ENCODE measurements at places on chromosomes 2 and 18. TPM values are rescaled to one million over a fixed set of nuclear protein-coding genes. Genes with fewer than 3 reads are reported as not detected.

SPATA3 gene
- not detected for total RNA-seq

ADGRF3 gene
- 0.19 TPM for total RNA-seq

PROM2 gene
- 0.39 TPM for total RNA-seq

C2orf76 gene
- total RNA-seq: 12.5 TPM

HDAC4 gene
- 44.9 TPM for total RNA-seq

MC4R gene
- total RNA-seq: not detected

FSHR gene
- total RNA-seq: not detected

DNA sequence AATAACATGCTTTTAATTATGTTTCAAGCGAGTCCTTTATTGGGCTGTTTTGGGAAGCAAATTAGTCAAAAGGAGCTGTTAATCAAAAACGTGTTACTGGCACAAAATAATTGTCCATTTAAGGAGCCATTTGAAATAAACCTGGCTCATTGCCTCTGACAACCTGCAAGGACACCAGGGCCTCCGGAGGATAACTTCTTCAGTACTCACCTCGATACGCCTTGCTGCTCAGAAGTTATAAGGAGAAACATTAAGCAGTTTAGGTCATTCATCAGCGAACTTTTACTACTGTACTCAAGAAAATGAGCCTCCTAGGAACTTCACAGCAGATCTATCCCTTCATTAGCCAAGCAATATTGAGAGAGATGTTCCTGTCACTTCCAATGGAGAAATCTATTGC, 1579.2 kb upstream of the ACVR2A start:
- DNase-seq: no peak

DNA sequence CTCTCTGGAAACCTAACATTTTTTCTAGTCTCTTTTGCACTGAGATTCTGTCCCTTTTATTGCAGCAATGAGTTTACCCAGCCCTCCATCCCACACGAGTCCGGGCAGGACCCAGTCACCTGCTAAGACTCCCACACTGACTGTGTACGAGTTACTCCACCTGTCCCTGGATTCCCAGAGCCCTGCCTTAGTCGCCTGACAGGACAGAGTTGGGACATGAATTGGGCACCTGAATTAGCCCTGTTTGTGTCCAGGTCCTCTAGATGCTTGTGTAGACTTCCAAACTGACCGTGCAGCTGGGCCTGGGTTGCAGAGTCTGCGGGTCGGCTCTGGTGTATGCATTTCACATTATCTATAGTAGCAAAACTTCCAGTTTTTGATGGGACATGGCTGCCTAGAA, 238.7 kb downstream of the VAPA start:
- DNase-seq: no peak

- DNase-seq: no peak
Measured at GRCh38 chr18:76633588-76634269, 138.7 kb upstream of the ZNF516 start.

DNA sequence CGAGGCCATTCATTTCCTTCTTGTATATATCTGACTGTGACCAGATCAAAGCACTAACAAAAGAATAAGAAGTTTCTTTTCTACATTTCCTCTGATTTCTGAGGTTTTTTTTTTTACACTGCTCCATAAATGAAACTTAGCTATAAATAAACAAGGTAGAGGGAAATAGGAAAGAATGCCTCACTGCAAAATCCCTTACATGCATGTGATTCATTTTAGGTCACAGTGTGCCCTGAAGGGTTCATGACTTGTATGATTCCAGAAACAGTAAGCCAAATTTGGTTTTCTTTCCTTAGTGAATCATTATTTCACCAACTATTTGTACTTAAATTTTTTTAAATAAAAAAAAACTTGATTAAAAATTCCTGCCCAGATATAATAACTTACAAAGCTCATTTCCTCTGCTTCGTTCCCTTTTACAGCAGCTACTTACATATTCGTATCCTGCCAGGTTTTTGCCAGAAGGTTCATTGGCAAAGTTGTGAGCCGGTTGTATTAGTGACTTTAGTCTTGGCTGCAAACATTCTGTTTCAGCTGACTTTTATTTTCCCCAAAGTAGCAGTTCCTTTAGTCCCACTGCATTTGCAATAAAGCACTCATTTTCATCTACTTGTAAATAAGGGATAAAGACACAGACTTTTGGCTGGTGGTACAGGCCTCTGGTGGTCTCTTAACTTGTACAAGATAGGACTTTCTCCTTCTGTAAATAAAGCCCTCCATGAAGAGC, 58.6 kb downstream of the LRP2 start:
- DNase-seq: no peak

- DNase-seq: no peak
Measured at GRCh38 chr2:176467595-176467994, 198.4 kb downstream of the MTX2 start.

GRCh38 chr2:170201734-170202393, 23.9 kb downstream of the MYO3B start:
- no peak for DNase-seq

DNA sequence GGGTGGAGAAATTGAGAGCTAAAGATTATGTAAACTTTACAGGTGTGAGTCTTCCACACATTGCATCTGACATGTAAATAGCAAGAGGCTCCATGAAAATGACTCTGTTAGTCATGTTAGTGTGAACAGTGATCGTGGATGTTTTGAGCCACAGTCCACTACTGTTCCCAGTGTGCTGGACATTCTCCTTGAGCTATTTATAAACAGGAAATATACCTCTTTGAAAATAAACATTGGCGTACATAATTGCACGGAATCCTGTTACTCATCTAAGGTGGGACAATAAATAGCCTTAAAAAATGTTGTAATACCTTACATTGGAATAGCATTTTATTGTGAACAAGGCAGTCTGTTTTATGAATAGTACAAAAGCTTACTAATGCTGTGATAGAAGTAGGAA, 37.0 kb downstream of the LIMS1 start:
- DNase-seq: no peak

DNA sequence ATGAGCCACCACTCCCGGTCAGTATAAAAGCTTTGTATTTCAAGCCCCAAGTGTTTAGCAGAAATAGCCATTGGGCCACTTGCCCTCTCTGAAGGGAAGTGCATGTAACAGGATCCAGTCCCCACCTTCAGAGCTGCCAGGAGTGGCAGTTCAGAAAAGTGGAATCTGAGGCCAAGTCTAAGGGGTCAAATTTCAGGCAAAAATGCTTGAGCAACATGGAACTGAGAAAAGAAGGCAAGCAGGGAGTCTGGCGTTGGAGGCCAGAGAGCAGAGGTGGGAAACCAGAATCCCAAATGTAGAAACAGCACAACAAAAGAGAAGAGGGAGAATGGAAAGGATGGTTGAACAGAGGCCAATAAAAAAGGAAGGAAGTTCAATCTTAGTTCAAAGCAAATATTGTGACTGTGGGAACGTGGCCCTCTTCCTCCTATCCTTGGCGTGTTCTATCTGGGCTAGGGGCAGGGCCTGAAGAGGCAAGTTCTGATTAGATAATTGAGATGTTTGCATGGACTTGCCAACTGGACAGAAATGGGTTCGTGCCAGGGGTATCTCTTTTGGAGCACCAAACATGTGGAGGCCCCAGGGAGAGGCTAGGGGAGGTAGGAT, 102.2 kb downstream of the AP1S3 start:
- no peak for DNase-seq

DNA sequence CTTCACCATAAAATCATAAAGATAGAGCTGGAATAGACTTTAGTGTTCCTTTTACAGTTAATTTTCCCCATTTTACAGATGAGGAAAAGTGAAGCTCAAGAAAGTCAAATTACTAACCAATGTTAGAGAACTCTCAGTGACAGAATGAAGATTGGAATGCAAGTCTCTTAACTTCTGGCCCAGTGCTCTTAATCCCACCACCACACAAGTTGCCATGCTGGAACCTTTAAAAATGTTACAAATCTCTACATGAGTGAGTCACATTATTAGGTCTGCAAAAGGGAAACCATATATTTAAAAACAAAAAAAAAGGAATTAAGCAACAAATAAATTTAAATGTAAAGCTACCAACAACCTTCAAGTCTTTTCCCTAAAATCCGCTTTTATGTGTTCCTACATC, 3.5 kb downstream of the NCKAP1 start:
- no peak for DNase-seq

- no peak for DNase-seq
Measured at GRCh38 chr2:184371641-184372040, 226.7 kb upstream of the ZNF804A start.

DNA sequence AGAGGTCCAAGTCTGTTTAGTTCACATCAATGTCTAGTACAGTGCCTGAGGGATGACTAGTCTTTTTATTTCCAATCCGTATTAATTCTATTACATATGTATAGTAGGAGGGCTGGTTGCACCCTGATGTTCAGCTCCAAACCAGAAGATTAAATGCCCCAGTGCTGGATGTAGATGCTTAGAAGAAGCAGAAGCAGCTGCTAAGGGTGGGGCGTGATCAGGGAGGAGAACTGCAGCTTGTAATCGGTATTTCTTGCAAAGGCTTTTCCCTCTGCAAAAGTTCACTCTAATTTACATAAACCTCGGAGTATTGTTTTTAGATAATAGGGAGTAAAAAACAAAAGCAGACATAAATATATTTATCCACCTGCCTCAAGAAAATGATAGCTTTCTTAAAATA, 145.3 kb upstream of the ITGA4 start:
- no peak for DNase-seq

- DNase-seq: no peak
Measured at GRCh38 chr2:188573453-188573852, 281.8 kb downstream of the GULP1 start.

DNA sequence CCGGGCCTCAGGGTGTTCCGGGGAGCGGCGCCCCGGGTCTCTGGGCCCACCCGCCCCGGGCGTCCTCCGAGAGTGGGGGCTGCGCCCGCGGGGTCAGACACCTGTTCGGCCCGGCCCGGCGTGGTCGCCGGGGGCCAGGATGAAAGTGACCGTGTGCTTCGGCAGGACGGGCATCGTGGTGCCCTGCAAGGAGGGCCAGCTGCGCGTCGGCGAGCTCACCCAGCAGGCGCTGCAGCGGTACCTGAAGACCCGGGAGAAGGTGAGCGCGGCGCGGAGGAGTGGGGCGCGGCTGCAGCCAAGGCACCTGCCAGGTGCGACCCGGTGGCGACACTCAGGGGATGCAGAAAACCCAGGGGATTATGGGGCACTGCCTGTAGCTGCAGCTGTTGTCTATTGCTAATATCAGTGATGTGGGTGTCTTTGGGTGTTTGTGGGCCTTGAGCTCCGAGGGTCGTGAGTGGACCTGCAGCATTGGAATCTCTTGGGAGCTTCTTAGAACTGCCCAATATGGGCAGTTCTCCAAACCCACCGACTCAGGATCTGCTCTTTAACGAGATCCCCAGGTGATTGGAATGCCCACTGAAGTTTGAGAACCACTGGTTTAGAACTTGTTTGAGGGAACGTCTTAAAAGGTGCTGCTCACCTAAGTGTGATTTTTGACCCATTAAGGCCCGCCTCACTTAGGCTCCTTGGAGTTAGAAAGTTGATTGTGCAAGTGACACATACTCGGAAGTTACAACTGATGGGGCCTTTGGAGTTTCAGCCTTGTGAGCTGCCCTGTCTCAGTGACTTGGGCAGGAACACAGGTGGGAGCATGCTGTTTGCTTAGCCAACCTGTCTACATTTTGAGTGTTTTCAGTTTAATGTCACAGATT, 823 bp downstream of the PARD3B start:
- DNase-seq: no peak

DNA sequence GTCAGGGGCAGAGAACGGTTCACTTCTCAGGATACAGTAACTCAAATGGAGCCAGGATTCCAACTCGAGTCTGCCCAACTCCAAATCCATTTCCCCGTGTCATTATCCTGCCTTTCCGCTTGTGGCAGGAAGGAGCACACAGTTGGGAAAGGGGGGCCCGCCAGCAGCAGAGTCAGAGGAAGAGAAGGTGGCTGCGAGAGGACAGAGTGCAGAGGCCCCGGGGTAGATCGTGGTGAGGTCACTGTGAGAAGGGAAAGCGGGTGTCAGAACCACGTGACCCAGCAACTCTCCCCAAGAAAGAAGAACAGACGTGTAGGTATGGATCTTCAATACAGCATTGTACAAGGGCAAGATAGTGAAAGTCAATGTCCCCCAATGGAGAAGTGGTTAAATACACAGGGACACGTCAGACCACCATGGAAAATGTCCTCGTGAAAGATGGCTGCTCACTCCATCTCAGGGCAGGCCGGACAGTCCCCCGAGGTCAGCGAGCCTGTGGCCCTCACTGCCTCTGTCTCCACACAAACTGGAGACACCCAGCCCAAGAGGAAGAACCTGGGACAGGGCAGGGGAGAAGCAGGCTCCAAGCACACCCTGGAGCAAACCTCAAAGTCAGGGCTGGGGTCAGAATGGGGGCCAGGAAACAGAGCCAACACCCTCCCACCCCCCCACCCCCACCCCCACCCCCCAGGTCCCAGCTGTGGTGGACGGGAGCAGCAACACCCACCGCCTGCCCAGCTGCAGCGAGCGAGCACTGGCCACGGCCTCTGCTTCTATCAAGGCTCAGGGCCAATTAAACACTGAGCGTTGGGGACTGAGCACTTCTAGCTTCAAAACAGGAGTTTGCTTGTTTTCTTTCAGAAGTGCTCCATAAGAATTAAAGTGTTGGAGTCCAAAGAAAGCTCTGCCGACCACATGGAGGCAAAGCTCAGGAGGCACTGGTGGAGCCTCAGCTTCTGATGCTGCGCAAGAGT, 92.7 kb downstream of the EIPR1 start:
- DNase-seq: peak; percentile 69

GRCh38 chr18:74631623-74632350, 34.1 kb downstream of the ZNF407 start:
- no peak for DNase-seq

DNA sequence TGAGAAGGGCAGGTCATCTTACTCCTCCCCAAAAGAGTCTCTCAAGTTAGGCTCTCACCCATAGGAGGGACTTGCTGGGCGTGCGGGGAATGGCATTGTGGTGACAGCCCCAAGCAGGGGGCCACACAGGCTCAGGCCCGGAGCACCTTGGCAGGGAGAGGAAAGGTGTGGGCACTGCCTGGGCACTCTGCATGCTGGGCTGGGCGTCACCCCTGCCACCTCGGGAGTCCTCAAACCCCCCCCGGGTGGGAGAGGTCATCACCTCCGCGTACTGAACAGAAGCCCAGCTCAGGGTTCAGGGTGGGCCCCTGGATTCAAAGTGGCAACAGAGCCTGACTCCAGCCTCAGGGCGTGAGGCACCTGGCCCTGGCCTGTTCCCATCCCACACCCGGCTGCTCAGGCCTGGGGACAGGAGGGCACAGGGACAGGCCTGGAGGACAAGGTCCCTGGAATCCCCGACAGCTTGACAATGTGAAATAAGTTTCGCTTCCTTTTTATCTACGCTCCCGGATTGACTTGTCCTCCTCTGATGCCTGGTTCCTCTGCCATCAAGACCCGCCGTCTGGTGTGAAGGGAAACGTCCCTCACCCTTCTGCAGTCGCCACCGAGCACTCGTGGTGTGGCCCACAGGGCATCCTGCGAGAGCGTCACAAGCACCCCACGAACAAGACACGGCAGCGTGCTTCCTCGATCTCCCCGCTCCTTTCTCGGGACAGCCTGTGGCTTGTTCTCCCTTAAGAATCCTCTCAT, 97.8 kb downstream of the HDAC4 start:
- peak; percentile 88 for DNase-seq

DNA sequence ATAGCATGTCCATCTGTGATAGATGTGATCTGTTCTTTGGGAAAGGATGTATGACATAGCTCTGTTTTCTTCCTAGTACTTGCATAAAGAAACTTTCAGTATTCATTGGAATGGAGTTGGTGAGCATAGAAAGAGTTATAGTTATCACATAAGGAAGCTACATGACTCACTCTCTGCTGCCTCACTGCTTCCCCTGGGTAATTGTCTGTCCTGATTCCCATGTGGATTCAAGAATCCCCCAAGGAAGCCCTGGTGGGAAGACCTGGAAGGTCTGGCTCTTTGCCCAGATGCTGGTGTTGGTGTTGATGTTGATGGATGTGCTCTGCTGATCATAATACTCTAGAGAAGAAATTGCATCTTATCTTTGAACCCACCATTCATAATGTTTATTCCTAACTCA, 60.6 kb downstream of the PTPN4 start:
- no peak for DNase-seq

GRCh38 chr2:117859924-117860647, 45.6 kb downstream of the DDX18 start:
- DNase-seq: no peak
